Stimulated activated CD4-positive, alpha-beta T cell treated with anti-CD3 and anti-CD28 coated beads, Interleukin-15, amount 100 ng/mL, for 48 hours (primary cell): ENCODE measurements at places on chromosomes 2 and 18.

DNA sequence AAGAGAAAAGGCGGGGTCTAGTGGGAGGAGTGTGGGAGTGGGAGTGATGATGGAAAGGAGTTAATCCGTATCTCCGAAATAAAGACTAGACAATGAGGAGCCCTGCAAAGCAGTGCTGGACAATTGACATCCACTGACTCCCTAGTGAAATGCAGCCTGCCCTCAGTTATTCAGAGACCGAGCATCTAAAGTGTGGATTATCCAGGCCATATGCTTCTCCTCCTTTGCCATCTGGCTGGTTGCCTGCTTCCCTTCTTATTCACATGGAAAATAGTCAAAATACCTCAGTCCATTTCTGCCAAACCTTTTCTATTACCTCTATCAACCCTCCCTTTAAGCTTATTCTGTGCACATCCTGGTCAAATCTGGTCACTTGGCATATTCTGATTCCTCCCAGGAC, 288.8 kb upstream of the SIX3 start:
- no peak for DNase-seq

- DNase-seq, result no peak
Measured at GRCh38 chr18:79982736-79983135, 5.6 kb downstream of the TXNL4A start.

DNA sequence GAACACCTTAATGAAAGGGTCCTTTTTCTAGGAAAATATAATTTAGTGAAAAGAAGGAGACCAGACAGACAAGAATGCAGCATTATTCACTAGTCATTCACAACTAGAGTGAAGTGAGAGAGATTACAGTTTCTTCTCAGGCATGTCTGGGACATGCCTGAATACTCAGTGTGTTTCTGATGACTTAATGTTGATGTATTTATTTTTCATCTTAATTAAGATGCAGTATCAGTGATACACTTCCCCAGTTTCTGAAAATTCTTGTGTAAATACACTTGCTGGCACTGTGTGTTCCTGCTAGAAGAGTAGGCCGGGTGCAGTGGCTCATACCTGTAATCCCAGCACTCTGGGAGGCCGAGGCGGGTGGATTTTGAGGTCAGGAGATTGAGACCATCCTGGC, 143.6 kb downstream of the MYO3B start:
- no peak for DNase-seq

DNA sequence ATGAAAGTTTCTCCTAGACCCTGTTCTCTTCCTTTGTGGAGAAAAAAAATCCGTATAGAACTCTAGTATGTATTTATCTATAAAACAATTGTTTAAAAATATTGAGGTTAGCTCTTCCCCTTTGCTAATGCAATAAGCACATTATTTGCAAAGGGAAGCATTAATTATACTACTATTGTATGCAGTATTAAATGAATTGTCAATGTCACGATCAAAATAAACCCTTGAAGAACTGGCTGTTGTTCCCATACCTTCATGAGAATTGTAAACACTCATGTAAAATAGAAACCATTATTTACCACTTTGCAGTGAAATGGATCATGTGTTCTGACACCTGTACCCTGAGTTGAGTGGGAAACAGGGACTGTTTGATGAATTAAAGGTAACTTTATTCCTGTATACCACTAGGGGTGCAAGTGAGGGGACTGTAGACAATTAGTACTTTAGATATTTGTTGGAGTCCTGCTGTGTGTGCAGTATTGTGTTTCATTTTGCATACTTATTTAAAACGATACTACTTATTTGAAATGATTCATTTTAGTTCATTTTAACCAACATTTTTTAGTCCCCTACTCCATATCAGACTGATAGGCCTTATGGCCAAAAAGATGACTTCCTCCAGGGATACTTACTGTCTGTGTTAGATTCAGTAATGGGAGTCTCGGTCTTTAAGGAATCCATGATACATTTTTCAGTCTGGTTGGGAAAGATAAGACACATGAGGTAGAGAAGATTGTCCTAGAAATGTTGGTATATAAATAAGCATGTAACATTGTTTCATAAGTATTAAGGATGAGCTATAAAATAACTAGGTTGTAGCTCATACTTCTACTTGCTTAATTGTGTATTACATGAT, 7.9 kb downstream of the PKP4 start:
- DNase-seq, result no peak

- no peak for DNase-seq
Measured at GRCh38 chr2:207635468-207636200, 10.4 kb upstream of the METTL21A start.

GRCh38 chr2:224195925-224196571, 157.0 kb upstream of the SERPINE2 start:
- DNase-seq, result no peak

GRCh38 chr2:134582547-134582899, 136.3 kb downstream of the TMEM163 start:
- DNase-seq, result no peak

GRCh38 chr2:111697560-111697959, 186.4 kb downstream of the ANAPC1 start:
- DNase-seq, result no peak

DNA sequence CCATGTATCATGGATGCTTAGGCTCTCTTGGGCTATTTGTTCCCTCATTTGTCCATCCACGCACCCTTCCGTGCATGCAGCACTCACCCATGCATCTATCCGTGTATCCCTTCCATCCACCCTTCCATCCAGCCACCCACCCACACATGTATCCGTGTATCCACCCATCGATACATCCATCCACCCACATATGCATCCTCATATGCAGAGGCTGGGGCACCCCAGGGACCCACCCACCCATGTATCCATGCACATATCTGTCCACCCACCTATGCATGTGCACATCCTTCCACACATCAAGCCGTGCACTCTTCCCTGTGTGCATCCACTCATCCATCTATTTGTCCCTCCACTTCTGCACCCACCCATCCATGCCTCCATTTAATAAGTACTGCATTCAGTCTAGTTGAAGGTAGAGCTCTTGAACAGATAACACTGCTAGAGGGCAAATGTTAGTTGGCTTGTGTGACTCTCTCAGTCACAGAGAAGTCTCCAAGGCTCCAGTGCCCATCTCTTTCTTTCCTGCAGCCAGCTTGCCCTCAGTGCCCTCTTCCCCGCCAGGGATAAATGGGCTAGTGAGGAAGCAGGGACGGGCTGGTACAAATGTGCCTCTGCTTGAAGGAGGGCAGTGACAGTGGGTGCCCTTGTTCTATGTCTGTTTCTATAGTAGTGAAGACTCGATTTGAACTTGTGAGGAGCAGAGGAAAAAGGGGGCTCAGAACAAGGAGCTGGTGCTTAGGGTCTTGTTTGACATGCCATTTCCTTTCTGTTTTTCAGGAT, 61.5 kb downstream of the EMILIN2 start:
- DNase-seq, result no peak

GRCh38 chr2:74576863-74577229, 22.3 kb downstream of the DOK1 start:
- no peak for DNase-seq

DNA sequence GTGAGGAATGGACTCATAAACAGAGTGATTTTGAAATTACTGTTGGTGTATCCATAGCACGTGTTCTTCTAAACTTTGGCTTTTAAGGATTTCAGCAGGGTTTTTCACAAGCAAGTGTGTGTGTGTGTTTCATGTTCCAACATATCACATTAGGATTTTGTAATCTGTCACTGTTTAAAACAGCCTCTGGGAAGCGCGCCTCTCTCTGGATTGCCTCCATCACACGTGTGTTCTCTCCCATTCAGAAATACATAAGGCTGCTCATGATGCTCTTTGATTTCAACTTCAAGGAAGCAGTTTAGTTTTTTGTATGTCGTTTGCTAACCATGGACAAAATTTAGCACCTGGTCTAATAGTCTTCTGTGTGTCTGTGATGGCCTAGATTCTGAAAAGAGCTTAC, 370.4 kb downstream of the MTX2 start:
- no peak for DNase-seq

DNA sequence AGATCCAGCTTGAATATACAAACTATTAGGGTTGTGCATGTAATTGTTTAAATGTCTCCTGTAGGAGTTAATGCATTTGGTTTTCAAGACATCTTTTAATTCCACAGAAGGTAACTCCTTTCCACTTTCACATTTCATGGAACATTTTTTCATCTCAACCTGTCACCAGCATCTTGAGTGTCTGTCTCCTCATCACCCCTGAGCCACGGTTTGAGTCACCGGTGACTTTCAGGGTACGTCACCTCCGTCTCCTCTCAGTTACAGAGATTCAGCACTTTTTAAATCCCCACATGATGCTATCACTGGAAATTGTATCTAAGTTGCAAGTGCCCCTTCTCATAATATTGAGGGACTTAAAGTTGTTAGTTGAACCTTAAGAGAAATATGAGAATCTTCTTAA, 25.3 kb downstream of the GPR55 start:
- DNase-seq, result peak; percentile 63

DNA sequence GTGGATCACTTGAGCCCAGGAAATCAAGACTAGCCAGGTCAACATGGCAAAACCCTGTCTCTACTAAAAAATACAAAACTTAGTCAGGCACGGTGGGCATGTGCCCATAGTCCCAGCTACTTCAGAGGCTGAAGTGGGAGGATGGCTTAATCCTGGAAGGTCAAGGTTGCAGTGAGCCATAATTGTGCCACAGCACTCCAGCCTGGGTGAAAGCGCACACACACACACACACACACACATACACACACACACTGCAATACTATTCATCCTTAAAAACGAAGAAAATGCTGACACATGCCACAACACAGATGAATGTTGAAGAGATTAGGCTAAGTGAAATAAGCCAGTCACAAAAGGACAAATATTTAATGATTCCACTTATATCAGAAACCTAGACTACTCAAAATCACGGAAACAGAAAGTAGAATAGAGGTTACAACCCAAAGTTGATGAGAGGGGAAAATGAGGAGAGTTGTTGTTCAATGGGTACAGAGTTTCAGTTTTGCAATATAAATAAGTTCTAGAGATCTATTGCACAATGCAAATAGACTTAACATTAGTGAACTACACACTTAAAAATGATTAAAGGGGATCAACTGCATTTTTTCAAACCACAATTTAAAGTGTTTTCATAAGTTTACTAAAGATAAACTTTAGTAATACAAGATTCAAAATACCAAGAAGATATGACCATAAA, 114.5 kb downstream of the USP34 start:
- no peak for DNase-seq

DNA sequence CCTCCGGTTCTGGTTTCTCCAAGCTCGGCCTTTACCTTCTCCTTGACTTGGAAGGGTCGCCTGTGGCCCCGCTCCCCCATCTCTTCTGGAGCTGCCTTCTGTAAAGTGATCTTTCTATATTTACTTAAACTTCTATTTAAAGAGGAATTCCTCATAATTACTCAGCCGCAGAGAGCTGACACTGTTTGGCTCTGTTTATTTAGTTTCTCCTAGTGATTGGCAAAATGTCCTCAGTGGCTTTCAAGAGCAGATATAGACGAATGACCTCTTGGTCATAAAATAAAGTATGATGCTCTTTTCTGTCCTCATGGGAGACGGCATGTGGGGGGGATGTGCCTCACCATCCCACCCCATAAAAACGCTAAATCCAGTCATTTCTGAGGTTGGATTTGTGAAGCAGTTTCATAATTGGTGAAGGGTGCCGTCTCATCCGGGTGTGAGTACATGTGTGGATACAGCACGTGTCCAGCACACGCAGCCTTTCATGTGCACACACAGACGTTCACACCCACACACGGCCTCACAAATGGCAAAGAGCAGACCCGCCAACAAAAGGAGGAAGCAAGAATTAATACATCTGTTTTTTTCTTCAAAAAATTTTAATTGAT, 43.4 kb upstream of the SMAD7 start:
- DNase-seq, result no peak

GRCh38 chr2:175233135-175233719, 51.7 kb upstream of the ATP5MC3 start:
- no peak for DNase-seq

- DNase-seq, result no peak
Measured at GRCh38 chr2:101962309-101962708, 29.5 kb upstream of the IL1R2 start.

DNA sequence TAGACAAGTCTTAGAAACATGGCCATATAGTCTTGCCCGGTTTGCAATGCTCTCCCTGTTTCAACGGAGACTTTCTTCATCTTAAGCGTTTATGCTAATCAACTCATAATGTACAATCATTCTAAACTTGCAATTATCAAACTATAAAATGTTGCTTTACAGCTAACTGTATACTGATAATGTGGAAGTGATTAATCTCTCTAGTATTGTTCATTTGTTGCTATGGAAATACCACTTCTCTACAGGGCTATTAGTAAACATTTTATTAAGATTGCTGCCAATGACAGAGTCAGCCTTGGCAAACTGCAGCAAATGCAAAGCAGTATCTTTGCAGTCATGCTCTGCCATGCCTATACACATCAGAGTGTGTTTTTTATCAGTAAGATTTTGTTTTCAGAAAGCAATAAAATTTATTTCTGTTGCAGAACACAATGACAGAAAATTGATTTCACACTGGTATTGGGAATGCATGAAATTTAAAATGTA, 1201.8 kb upstream of the CDH2 start:
- no peak for DNase-seq

DNA sequence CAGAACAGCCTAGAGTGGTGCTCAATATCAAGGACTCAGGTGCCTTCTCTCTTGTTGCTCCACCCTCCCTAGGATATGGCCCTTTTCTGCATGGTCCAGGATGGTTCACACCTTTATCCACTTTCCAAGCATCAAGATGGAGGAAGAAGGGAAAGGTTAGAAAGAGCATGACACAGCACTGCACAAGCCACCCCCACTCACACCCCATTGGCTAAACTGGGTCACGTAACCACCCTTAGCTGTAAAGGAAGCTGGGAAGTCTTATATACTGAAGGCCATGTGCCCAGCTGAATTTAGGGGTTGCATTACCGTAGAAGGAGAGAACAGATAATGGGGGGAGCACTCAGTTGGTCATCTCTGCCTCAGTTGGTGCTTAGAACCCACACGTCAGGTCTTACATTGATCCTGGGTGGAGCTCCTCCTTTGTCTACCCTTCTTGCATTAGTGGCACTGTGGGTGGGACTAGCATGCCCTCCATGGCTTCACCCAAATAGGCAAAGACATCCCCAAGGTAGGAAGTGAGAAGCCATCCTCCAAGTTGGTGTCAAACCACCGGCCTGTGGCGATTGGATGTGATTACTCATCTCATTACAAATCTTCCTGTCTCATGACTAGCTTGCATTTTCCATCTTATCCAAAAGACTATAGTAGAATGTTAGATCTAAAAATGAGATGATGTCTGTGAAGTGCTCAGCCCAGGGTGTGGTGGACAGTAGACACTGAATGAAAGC, 248.5 kb downstream of the HAUS1 start:
- DNase-seq, result no peak

- DNase-seq, result no peak
Measured at GRCh38 chr2:237487496-237487895, 445 bp downstream of the MLPH start.

- DNase-seq, result no peak
Measured at GRCh38 chr2:106628377-106628776, 141.2 kb downstream of the CD8B2 start.

- no peak for DNase-seq
Measured at GRCh38 chr2:33184041-33184440, 237.3 kb downstream of the LTBP1 start.
